ENCODE measurements at places on chromosomes 5 and 9.

DNA sequence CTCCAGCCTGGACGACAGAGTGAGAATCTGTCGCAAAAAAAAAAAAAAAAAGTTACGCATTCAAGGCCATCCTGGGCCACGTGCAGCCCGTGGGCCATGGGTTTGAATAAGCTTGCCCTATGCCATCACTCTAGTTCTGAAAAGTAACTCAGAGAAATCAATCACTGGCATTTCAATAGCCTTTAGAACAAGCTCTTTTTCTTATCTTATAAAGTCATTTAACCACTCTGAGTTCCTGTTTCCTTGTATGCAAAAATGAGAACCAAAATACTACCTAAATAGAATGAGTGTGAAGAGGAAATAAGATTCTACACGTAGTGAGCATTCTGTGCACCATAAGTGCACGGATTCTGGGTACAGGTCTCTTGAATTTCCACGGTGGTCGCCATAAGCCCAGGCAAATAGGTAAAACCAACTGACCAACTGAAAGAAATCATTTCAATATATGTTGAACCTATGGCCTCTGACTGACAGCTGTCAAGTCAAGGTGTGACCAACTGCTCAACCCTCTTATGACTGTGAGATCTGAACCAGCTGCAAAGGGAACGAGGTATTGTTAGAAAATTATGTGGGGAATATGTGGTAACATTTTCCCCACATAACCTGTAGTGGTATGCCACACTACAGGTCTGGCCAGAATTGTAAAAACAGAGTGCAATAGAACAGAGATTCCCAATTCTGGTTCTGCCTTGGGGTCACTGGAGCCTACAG, 143.9 kb upstream of the LHFPL2 start:
- DNase-seq: no peak

DNA sequence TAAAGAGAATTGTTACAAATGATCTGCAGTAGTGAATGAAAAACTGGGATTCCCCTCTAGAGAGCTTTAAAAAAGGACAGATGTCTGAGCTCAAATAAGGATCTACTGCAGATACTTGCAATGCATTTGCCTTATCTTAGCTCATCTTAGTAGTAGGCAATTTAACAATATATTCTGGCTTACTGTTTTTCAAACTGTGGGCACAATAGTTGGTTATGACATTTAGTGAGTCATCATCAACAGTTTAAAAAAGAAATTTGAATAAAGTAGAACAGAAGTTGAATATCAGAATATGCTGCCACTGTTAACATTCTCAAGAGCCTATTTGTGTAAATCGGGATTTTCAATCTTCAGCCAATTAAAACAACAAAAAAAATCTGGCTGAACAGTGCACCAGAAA, 6.7 kb upstream of the CAST start:
- no peak for DNase-seq

DNA sequence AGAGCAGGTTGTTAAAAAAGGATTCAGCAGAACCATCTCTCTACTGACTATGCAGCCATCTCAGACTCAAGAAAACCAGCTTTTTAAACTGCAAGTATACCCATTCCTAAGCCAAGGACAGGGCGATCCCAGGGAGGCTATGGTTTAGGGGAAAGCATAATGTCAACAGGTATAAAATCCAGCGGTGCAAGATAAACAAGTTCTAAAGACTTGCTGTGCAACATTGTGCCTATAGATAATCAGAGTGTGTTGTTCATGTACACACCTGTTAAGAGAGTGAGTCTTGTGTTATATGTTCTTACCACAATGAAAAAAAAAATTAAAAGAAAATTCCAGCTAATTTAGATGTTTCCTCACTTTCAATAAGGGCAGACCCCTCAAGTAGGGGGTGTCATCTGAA, 63.6 kb upstream of the DIRAS2 start:
- DNase-seq: no peak

- DNase-seq: no peak
Observed at GRCh38 chr9:91694081-91694870, 255.8 kb downstream of the ROR2 start.

- no peak for DNase-seq
Observed at GRCh38 chr5:126858441-126858840, 81.5 kb downstream of the LMNB1 start.

DNA sequence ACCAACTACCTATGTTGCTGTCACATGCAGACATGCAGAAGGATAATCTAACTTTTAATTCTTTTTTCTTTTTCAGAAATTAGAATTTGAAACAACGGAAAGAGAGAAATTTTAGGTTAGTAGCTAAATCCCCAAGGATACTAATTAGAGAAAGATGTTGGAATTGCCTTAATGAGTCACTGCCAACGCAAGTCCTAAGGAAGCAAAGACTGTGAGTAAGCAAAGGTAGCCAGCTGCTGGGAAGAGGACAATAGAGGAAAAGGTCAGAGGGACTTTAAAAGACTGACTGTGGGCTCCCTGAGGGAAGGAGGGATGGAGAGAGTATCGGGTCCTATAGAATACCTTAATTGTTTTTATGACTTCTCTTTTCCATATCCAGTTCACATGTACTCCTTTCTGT, 461.9 kb upstream of the PAPPA start:
- no peak for DNase-seq

DNA sequence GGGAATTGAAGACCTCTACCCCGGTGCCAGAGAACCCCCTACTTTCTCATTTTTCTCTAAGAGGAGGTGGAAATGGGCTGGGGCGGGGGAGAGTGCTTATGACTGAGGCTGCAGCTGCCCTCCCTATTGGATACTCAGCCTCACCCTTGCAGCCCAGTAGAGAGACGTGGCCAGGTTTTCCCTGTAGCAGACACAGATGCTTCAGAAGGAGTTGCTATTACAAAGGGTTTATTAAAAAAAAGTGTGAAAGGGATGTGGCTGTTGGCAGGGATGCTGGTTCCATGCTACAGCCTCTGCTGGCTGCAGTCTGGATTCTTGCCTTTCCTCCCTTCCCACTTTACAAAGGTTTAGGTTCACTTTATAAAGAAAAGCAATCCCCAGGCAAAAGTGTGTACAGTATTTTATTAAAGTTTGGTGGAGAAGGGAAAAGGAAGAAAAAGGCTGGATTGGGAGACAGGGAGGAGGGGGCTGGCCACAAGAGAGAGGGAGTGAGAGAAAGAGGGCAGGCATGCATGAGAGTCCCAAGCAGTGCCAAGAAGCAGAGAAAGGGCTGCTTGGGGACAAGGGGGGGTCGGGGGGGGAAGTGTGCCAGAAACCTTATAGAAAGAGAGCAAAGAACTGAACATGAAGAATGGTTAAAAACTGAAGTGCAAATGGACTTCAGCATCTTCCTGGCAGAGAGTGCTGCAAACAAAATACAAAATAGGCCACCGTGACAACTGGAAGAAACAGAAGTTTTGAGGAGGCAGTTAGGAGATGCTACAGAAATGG, 29.5 kb upstream of the NFIB start:
- DNase-seq: no peak

DNA sequence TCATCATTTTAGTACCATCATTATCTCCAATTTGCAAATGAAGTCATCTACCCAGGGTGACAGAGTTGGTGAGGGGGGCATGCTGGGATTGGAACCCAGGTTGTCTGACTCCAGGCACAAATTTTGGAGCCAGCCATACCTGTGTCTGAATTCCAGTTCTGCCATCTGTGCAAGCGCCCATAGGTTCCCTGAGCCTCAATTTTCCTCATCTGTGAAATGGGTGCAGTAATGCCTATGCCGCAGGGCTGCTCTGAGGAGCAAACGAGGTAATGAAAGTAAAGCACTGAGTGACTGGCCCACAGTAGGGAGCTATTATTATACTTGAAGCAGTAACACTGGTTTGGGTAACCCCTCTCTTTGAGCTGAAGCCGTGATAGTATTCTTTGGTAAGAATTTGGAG, 49.6 kb downstream of the SH3PXD2B start:
- no peak for DNase-seq

- no peak for DNase-seq
Observed at GRCh38 chr9:106864373-106865143, 1.6 kb downstream of the ZNF462 start.

DNA sequence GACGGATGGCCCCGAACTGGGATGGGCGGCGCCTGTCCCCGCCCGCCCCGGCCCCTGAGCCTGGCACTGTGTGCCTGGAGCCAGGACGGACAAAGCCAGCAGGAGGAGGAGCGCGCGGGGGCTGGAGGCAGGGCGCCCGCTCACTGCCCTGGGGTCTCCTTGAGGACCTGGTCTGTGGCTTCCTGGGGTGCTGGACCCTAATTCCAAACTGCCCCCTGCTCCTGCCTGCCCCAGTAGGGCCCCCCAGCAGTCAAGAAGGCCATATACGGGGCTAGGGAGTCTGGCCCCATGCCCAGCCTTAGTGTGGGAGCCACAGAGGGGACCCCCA, 29.2 kb upstream of the RXRA start:
- DNase-seq: no peak

GRCh38 chr5:61576556-61576955, 244.5 kb downstream of the ZSWIM6 start:
- DNase-seq: no peak

GRCh38 chr5:40983781-40984180, 74.5 kb downstream of the C7 start:
- no peak for DNase-seq

- no peak for DNase-seq
Observed at GRCh38 chr9:127455324-127455992, 4.1 kb downstream of the LRSAM1 start.

GRCh38 chr5:13989832-13990231, 45.3 kb upstream of the DNAH5 start:
- DNase-seq: no peak

DNA sequence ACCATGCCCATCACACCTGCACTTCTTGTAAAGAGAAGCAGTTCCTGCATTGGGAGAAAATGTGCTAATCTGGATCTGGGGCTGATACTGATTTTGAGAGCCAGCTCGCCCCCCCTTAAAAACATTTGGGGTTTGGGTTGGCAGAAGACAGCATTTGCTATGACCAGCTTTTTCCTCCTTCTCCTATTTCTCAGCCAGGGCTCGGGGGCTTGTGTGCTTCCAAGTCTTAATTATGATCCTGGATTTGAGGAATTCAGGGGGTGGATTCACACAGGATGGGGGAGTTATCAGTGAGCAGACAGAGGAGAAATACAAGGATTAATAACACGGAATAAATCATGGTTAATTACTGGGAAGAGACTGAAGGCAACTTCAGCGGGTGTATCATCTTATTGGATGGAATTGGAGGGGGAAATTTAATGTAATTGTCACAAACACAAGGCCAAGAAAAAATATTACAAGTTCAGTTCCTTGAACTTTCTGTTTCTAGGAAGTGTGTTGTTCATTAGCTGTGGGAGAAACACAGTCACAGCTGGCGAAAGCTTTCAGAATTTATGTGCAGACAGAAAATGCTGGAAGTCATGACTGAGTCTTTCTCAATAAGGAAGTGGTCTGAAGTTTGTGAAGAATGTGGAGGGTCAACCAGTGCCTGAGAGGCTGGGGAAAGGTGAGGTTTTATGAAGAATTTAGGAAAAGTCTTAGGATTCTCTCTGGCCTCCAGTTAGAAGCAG, 15.3 kb downstream of the C9orf152 start:
- no peak for DNase-seq

DNA sequence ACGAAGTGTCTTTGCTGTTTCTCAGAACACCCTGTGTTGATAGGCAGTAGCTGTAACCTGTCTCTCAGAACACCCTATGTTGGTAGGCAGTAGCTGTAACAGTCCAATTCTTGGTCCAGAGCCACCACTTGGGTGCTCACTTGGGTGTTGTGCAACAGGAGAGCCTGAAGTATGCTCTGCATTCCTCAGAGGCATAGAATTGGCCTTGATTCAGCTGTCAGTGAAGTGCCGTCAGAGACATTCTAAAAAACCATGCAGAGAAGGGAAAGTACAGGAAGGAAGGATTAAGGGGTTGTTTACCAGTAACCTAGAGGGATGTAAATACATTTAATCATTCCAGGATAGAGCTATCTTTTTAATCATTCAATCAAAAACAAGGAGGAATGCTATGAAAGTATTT, 231.2 kb downstream of the ARRDC3 start:
- DNase-seq: no peak

DNA sequence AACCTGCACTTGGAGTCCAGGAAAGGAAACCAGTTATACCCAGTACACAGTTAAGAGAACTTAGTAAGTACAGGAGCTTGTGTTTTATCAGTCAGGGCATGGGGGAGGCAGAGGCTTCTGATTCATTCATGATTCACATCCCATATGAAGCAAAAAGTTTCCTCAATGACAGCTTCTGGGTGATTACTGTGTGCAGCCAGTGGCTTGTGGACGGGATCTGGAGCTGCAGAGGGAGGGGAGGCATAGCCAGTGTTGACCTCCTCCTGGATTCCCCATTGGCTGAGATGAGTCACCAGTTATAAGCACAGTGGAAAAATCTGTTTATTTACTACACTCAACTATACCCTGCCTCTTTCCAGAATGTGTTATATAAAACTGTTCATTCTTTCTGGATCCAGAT, 17.7 kb downstream of the IL31RA start:
- DNase-seq: peak; percentile 26

DNA sequence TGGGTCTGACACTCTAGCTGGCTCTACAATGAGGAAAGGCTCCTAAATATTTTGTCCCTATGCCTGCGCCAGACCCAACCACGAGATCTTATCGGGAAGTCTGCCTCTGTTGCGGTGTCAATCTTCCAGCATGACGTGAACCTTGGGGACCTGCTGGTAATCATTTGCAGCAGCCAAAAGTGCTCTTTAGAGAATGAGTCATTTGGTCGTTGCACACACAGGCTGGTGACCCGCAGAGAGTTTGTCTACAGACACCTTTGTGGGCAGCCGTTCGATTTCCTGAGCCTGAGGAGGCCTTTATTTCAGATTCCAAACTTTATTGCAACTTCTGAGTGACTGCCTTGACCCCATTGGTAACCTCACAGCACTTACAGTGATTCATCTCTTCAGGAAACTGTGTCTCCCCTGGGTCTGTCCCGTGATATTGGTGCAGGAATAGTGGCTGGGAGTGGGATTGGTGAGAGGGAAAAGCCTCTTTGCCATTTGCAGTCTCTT, 326.1 kb downstream of the NSG2 start:
- no peak for DNase-seq

DNA sequence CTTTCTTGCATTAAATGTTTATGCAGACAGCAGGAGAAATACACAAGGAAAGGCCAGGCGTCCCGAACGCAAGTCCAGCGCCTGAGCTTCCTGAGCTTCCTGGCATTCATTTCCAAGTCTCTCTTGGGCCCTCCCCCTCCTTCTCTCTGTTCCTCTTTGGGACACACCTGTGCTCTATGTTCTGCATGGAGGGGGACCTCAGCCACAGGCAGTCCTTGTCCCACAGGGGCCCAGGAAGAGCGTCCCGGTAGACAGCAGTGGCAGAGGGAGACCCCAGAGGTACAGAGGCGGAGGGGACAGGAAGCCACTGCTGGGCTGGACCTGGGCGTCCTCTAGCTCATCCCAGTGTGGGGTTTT, 221.3 kb downstream of the C9orf50 start:
- DNase-seq: no peak

GRCh38 chr5:133723126-133723525, 110.8 kb upstream of the FSTL4 start:
- no peak for DNase-seq

All from activated CD4-positive, alpha-beta T cell treated with anti-CD3 and anti-CD28 coated beads for 24 hours (primary cell).